Natural killer cell (primary cell): ENCODE measurements at places on chromosomes 4 and X. TPM values are rescaled to one million over a fixed set of nuclear protein-coding genes. Genes with fewer than 3 reads are reported as not detected.

MAGEA3 gene
- not detected for total RNA-seq

GRCh38 chrX:124690495-124690894, 344.1 kb downstream of the SH2D1A start:
- DNase-seq: no peak

CFP gene
- 21.1 TPM for total RNA-seq

GRCh38 chr4:4890574-4891255, 31.2 kb downstream of the MSX1 start:
- no peak for DNase-seq

TMEM150C gene
- not detected for total RNA-seq

- no peak for DNase-seq
These were observed 188.5 kb upstream of the FTHL17 start for GRCh38 chrX:31260351-31260750.

DNA sequence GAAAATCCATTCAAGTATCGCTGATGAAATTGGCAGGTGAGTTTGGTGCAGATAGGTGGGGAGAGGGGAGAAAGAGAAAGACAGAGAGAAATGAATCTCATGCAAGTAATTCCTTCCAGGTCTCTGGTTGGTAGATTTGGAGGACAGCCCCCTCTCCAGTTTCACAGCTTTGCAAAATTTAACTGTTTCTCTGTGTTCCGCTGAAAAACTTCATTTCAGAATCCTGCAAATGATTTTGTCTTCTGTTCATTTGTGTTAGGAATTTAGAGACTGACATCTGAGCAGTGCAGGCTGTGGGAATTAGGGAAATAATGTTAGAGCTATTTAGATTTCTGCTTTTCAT, 328.5 kb downstream of the FBXW7 start:
- DNase-seq: no peak

- no peak for DNase-seq
These were observed 12.8 kb downstream of the NOP14 start for GRCh38 chr4:2950221-2950989.

SLC6A8 gene
- total RNA-seq: 2.5 TPM

- DNase-seq: no peak
These were observed 118.9 kb downstream of the SORCS2 start for GRCh38 chr4:7311205-7311604.

GRCh38 chr4:37139987-37140386, 104.6 kb upstream of the NWD2 start:
- DNase-seq: no peak

CTAG2 gene
- not detected for total RNA-seq

DNA sequence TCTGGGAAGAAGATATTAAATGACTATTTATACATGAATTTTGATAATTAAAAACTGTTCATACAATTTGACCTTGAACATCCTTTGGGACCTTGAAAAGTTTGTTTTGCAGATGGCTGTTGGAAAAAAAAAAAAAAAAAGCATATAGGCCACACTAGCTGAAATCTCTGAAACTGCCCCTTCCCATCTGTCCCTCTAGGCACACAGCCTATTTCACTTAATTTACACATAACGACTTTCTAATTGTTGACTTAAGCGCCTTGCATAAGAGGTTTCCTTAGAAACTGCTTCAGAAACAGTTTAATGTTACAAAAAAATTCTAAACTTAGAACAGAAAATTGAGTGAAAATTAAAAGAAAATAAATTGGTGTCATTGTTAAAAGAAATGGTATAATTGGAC, 131.0 kb downstream of the COX18 start:
- no peak for DNase-seq

- no peak for DNase-seq
These were observed 197.9 kb downstream of the PRDM5 start for GRCh38 chr4:120724656-120725055.

- DNase-seq: no peak
These were observed 21.9 kb downstream of the CXXC4 start for GRCh38 chr4:104472766-104473165.

NUDT11 gene
- total RNA-seq: 3.1 TPM

VCX3B gene
- not detected for total RNA-seq

- no peak for DNase-seq
These were observed 64.2 kb upstream of the BEND4 start for GRCh38 chr4:42216664-42217063.

GRCh38 chr4:108601532-108601931, 18.8 kb upstream of the RPL34 start:
- peak; percentile 38 for DNase-seq
